ENCODE measurements at places on chromosomes 1 and 21. TPM values are rescaled to one million over a fixed set of nuclear protein-coding genes. Genes with fewer than 3 reads are reported as not detected.

TCP10L gene
- 1.3 TPM for total RNA-seq

CXADR gene
- total RNA-seq = 0.64 TPM

NR1I3 gene
- not detected for total RNA-seq

FCRL6 gene
- total RNA-seq = not detected

DLGAP3 gene
- 0.32 TPM for total RNA-seq

SUCO gene
- 28.2 TPM for total RNA-seq

WARS2 gene
- 20.1 TPM for total RNA-seq

KIF26B gene
- 0.28 TPM for total RNA-seq

ARHGEF10L gene
- total RNA-seq = 0.05 TPM

Data from activated T-helper 2 cell treated with anti-CD3 and anti-CD28 coated beads, Interferon-gamma antibody, Interleukin-2, Interleukin-4, amounts not matched to agents 10 μg/mL and 5 μg/mL and 100 μg/mL, durations not matched to agents 14 hours and 24 hours and 36 hours (primary cell).